ENCODE measurements at places on chromosomes 1 and 21.

DNA sequence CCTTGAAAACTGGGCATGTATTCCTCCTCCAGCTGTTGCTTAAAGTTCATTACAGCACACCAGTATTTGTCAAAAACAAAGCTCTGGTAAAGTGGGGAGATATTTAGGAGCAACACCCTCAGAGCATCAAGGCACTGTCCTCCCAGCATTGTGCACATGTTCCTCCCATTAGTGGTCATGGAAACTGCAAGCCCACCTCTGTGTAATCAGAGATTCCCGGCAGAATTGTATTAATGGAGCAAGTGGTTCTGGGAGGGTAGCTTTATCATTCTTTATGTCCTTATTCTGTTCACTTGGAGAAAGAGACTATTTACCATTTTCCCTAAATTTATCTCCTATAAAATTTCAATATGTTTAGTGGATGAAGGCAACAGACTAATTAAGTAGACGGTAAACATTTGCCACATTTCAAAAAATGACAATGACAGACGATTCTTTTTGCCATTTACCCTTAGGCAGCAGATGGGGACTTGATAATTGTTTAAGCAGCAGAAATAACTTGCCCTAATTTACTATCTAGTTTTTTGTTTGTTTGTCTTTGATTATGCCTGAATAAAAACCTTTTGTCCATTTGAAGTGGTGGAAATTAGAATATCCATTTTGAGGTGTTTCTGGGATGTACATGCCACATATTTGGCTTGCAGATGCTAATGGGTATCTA lies 289.6 kb upstream of the ST6GALNAC5 start:
- no peak for DNase-seq

- no peak for DNase-seq
Measured at GRCh38 chr1:100622037-100622436, 84.1 kb downstream of the GPR88 start.

GRCh38 chr1:39277879-39278278 lies 73.4 kb downstream of the MACF1 start:
- DNase-seq = no peak

DNA sequence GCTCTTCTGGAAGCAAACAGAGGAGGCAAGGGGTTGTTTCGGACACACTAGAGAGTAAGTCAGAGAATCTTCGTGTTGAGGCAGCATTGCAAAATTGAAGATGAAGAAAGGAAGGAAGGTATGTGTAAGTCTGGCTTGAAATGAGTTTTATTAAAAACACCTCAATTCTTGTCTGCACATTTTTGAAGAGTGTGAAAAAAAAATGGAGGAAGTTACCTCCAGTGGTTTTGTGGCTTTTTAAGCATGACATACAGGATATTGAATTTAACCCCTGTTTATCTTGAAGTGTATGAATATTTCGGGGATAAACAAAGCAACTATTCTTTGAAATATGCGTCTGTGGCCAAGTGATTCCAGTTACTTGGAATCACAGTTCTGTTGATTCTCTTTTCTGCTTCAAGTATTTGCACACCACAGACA lies 203.2 kb upstream of the SGIP1 start:
- no peak for DNase-seq

Data from stimulated activated CD8-positive, alpha-beta memory T cell treated with anti-CD3 and anti-CD28 coated beads, Interleukin-15, amount 100 ng/mL, for 48 hours (primary cell).